ENCODE measurements at places on chromosomes 1 and 21. TPM values are rescaled to one million over a fixed set of nuclear protein-coding genes. Genes with fewer than 3 reads are reported as not detected.

TSSK3 gene
- 0.51 TPM for total RNA-seq

RXFP4 gene
- total RNA-seq: not detected

CYP2J2 gene
- 0.17 TPM for total RNA-seq

FRRS1 gene
- 27.0 TPM for total RNA-seq

HSD3B2 gene
- total RNA-seq: not detected

NBPF6 gene
- not detected for total RNA-seq

EYA3 gene
- total RNA-seq: 11.3 TPM

GUCA2A gene
- not detected for total RNA-seq

CD34 gene
- under 0.01 TPM for total RNA-seq

C1orf105 gene
- total RNA-seq: not detected

GBP2 gene
- total RNA-seq: 96.8 TPM

TEDDM1 gene
- not detected for total RNA-seq

NID1 gene
- 29.3 TPM for total RNA-seq

MSH4 gene
- total RNA-seq: 0.66 TPM

CFHR2 gene
- total RNA-seq: not detected

GPR37L1 gene
- total RNA-seq: not detected

FALEC gene
- 1.0 TPM for total RNA-seq

OR2T11 gene
- total RNA-seq: not detected

TCHH gene
- not detected for total RNA-seq

SLC30A10 gene
- not detected for total RNA-seq

VWA5B1 gene
- total RNA-seq: not detected

C1QA gene
- total RNA-seq: 0.26 TPM

RGSL1 gene
- total RNA-seq: not detected

SPATA46 gene
- not detected for total RNA-seq

TEX38 gene
- not detected for total RNA-seq

TFF3 gene
- not detected for total RNA-seq

AMY2A gene
- total RNA-seq: not detected

PDZK1IP1 gene
- not detected for total RNA-seq

KANK4 gene
- not detected for total RNA-seq

PROK1 gene
- total RNA-seq: not detected

ACP6 gene
- total RNA-seq: 7.4 TPM

ICOSLG gene
- total RNA-seq: under 0.01 TPM

CYP4A11 gene
- not detected for total RNA-seq

ERRFI1 gene
- total RNA-seq: 46.2 TPM

CELF3 gene
- total RNA-seq: not detected

HRNR gene
- not detected for total RNA-seq

EFNA4 gene
- total RNA-seq: 3.8 TPM

SLAMF6 gene
- not detected for total RNA-seq

ATP1A2 gene
- 1.8 TPM for total RNA-seq

ZMYND12 gene
- 1.3 TPM for total RNA-seq

ADORA3 gene
- not detected for total RNA-seq

TEX35 gene
- total RNA-seq: not detected

CPLANE2 gene
- 12.1 TPM for total RNA-seq

TNNI3K gene
- total RNA-seq: 0.66 TPM

DNAJC6 gene
- total RNA-seq: under 0.01 TPM

TNNT2 gene
- not detected for total RNA-seq

C1QB gene
- total RNA-seq: not detected

DIO1 gene
- total RNA-seq: not detected

Measured in fibroblast of lung (primary cell).